ENCODE measurements at places on chromosomes 1 and 21.

DNA sequence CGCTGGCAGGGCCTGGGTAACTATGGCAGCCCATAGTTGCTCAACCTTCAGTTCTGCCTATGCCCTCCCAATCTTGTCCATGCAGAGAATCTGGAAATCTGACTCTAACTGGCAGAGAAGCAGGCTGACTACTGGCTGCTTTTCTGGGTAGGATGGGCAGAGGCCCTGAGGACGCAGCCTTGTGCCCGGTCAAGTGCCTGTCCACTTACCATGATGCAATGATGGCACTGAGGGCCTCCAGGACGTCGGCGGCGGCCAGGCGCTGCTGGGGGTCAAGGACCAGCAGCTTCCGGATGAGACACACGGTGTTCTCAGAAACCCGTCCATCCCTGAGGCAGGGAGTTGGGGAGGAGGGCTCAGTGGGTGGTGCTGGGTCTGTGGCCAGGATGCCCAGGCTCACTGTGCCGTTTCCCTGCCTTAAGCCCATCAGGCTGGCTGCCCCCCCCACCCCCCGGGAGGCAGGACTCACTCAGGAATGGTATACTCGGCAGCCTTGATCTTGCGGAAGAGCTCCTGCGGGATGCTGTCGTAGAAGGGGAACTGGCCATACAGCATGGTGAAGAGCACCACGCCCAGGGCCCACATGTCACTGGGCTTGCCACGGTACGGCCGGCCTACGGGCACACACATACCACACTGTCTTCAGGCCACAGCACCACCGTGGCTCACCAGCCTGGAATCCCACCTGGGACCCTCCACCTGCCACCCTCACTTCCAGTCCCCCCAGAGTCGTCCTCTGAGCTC lies 20.4 kb upstream of the EVA1B start:
- DNase-seq: no peak

GRCh38 chr1:81115422-81115821 lies 685.3 kb upstream of the ADGRL2 start:
- no peak for DNase-seq

GRCh38 chr1:23169727-23170335 lies 1.2 kb upstream of the LUZP1 start:
- no peak for DNase-seq

GRCh38 chr1:179036844-179037465 lies 11.3 kb downstream of the FAM20B start:
- peak; percentile 76 for DNase-seq

DNA sequence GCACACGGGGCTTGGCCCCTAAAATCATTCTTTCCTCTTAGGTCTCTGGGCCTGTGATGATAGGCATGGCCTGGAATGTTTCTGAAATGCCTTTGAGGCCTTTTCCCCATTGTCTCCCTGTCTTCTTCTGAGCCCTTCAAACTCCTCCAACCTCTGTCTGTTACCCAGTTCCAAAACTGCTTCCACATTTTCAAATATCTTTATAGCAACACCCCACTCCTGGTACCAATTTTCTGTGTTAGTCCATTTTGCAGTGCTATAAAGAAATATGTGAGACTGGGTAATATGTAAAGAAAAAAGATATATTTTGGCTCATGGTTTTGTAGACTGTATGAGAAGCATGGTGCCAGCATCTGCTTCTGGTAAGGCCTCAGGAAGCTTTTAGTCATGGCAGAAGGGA lies 158.8 kb downstream of the TM2D1 start:
- no peak for DNase-seq

DNA sequence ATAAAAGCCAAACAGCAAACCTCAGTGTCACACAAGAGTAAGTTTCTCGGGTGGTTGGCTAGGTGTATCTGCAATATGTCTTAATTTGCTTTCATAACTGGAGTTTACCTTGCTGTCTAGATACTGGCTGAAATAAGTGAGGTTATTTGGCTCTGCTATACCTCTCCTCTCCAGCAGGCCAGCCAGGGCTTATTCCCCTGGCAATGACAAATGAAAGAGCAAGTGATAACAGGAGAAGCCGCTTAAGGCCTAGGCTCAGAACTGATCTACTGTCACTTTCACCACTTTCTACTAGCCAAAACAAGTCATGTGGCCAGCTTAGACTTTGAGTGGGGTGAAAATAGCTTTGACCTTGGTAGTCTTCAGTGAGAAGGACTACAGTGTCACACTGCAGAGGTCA lies 4.8 kb upstream of the RPE65 start:
- DNase-seq: no peak

GRCh38 chr1:231099996-231100767 lies 60.1 kb upstream of the FAM89A start:
- DNase-seq: no peak

Data from activated CD4-positive, alpha-beta T cell treated with anti-CD3 and anti-CD28 coated beads, Interleukin-2, Interleukin-4, amounts not matched to agents 100 ng/mL and 50 ng/mL, durations not matched to agents 16 hours and 8 hours (primary cell).